Activated gamma-delta T cell treated with anti-CD3 and anti-CD28 coated beads, Interleukin-2, amount 50 U/mL, for 16 hours (primary cell): ENCODE measurements at places on chromosomes 1 and 21.

- DNase-seq = no peak
These were observed 74.5 kb downstream of the S1PR1 start for GRCh38 chr1:101311146-101311920.

DNA sequence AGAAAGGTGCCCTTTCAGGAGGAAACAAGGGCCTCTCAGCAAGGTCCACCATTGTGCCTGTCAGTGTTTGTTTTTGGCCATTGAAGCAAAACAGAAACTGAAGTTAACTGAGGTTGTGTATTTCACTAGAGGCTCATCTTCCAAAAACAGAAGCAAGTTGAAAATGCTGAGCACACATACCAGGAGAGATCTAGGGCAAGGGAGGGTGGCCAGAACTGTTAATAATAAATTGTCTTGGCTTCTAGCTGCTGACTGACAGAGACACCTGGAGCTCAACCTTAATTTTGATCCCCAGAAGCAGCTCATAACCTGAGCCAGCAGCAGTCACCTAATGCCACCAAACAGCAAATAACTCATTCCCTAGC lies 5.2 kb downstream of the AGMAT start:
- DNase-seq = no peak

DNA sequence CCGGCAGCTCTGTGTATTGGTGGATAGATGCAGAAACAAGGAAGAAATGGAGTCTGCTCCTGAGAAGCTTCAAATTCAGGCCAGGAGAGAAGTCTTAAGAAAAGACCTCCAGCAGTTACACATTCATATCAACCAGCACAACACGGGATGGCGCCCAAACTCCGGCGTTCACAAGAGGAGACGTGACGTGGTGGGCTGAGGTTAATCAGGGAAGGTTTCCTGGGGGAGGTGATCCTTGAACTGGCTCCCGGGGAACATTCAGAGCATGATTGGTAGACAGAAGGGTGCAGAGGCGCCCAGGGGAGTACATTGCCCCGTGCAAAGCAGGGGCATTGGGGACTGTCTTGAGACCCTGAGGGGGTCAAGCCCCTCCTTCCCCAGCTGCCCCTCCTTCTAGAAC lies 27.7 kb upstream of the SPSB1 start:
- DNase-seq = no peak

- DNase-seq = no peak
These were observed 151.2 kb upstream of the TNR start for GRCh38 chr1:175894581-175894980.

DNA sequence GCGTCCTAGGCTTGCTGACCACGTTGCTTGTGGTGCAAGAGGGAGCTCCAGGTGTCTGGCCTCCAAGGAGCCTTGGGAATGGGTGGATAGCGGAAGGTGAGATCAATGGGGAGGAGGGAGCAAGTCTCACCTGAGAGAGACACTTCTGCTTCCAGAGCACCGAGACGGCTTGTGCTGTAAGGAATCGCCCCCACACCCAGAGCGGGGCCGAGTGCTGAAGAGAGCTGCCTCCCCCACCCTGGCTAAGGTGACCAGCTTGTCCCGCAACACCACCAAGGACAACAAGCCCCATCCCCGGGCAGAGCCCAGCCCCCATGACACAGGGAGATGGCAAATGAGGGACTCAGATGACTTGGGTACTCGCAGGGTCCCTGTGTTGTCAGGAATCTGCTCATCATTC lies 485.6 kb downstream of the NPHP4 start:
- DNase-seq = no peak

- no peak for DNase-seq
These were observed 65.4 kb upstream of the PODN start for GRCh38 chr1:52996653-52997052.

DNA sequence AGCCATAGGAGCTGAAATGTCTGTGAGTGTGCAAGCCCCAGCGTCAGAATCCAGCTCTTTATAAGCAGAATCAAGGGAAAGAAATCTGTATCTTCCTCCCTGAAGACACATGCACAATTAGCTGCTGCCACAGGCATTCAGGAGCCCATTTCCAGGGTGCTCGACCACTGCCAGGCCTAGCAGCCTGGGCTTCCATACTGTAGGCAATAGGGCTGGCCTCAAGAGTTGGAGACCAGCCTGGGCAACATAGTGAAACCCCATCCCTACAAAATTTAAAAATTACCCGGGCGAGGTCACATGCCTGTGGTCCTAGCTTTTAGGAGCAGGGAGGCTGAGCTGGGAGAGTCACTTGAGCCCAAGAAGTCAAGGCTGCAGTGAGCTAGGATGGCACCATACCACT lies 41.0 kb downstream of the NEK2 start:
- no peak for DNase-seq

- no peak for DNase-seq
These were observed 1.0 kb downstream of the TMEM59 start for GRCh38 chr1:54051933-54052430.
